ENCODE measurements at places on chromosomes 13 and 19.

- DNase-seq: no peak
- H3K27ac ChIP-seq: no peak overlapping the region
- no peaks in the 10 kb centered on the region for H3K36me3 ChIP-seq
Observed at GRCh38 chr13:32039056-32039455, 7.5 kb downstream of the FRY start.

DNA sequence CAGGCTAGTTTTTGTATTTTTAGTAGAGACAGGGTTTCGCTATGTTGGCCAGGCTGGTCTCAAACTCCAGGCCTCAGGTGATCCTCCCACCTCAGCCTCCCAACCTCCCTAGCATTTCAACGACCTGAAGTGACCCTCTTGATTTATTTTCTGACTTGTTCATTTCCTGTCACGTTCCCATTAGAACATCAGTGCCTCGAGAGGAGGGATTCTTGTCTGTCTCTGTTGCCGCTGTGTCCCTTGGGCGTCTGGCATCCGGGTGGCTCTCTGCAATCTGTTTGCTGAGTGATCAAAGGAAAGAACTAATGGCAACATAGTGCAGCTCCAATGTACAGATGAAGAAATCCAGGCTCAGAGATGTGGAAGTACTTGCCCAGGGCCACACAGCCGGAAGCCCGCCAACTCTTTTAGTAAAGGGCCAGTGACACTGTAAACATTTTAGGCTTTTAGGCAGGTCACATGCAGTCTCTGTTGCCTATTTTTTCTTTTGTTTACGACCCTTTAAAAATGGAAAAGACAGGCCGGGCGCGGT is 47.5 kb downstream of the NFIC start:
- H3K4me1 ChIP-seq: no peaks in the 10 kb centered on the region
- H3K4me3 ChIP-seq: no peak overlapping the region
- no peak for DNase-seq

DNA sequence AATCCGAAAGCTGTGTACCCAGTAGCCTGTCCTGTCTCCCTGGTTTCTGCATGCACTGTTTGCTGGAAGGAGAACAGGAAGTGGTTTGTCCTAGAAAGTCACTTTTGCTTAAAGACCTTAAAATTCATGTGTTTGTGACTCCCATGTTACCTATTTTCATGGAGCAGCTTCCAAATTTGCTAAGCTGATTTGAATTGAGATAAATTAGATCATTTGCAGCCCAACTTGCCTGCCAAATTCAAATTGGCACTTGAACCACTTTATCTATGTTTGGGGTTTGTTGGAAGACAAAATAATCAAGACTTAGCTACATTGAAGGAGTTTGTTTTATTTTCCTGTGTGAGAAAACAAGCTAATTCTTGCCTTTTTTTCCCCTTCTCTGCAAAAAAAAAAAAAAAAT is 532.5 kb downstream of the DIAPH3 start:
- DNase-seq: no peak
- H3K27ac ChIP-seq: no peak overlapping the region
- H3K4me3 ChIP-seq: no peak overlapping the region
- H3K36me3 ChIP-seq: no peaks in the 10 kb centered on the region
- H3K4me1 ChIP-seq: no peaks in the 10 kb centered on the region

DNA sequence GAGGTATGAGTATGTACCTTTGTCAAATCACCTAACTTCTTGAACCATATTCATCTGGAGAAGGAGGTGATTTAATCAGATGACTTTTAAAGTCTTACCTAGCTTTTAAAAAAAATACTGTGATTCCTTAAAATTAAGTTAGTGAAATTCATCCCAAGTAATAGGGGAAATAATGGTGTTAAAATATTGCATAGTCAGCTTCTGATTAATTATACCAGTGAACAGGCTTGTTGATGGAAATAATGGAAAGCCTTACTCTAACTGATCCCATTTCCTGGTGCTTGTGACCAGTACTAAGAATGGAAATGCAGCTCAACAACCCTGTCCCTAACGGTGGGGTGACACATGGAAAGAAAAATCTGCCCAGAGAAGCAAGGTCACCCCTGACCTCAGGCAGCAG is 130.7 kb downstream of the CDK8 start:
- H3K36me3 ChIP-seq: peaks cover 5% of the 10 kb centered on the region
- no peak overlapping the region for H3K27ac ChIP-seq
- no peaks in the 10 kb centered on the region for H3K27me3 ChIP-seq
- no peaks in the 10 kb centered on the region for H3K4me1 ChIP-seq
- no peak for DNase-seq

DNA sequence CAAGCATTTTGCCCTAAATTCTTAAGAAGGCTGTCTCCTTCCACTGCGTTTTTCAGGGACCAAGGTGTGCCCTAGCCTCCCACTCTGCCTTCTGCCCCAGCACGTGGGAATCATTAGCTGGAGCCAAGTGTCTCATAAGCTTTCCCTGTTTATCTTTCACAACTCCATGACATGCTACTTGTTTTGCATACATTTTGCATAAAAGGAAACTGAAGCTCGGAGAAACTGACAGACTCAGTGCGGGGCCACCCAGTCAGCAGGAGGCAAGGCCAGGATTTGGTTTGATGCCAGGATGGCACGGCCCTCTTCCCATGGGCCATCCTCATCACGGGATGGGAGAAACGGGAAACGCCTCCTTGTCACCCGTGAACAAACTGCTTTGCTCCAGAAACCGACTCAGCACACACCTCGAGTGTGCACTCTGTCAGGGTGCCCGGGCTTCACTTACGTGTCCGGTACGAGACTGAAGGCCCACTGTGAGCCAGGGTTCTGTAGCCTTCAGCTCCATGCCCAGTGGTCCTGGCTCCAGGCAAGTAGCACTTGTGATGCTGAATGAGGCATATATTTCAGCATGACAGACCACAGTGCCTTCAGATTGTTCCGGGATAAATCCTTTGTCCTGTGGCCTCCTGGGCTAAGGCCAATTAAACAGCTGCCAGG is 9.6 kb downstream of the CEBPA start:
- H3K27ac ChIP-seq: no peak overlapping the region
- H3K36me3 ChIP-seq: no peaks in the 10 kb centered on the region
- H3K27me3 ChIP-seq: peaks cover 14% of the 10 kb centered on the region
- H3K4me1 ChIP-seq: no peaks in the 10 kb centered on the region
- no peak for DNase-seq

- no peaks in the 10 kb centered on the region for H3K27me3 ChIP-seq
- H3K36me3 ChIP-seq: no peaks in the 10 kb centered on the region
- no peak overlapping the region for H3K4me3 ChIP-seq
- H3K4me1 ChIP-seq: no peaks in the 10 kb centered on the region
- peak; percentile 53 for DNase-seq
Observed at GRCh38 chr13:59318320-59318930, 845.3 kb downstream of the DIAPH3 start.

DNA sequence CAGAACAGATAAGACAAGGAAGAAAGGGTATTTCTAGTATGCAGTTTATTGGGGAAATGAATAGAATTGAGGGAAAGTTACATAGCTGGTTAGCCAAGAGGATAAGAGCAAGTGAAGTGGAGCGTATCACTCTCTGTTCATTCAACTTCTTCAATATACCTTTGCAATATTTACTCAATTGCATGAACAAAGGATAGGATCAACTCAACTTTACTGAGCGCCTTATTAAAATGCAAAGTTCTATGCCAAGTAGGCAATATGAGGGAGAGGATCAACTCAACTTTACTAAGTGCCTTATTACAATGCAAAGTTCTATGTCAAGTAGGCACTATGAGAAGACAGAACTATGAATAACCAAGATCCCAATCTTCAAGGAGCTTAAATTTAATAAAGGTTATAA is 43.9 kb downstream of the ZC3H13 start:
- H3K36me3 ChIP-seq: peaks cover 12% of the 10 kb centered on the region
- H3K27me3 ChIP-seq: no peaks in the 10 kb centered on the region
- no peak for DNase-seq
- no peaks in the 10 kb centered on the region for H3K4me1 ChIP-seq
- H3K4me3 ChIP-seq: no peak overlapping the region

DNA sequence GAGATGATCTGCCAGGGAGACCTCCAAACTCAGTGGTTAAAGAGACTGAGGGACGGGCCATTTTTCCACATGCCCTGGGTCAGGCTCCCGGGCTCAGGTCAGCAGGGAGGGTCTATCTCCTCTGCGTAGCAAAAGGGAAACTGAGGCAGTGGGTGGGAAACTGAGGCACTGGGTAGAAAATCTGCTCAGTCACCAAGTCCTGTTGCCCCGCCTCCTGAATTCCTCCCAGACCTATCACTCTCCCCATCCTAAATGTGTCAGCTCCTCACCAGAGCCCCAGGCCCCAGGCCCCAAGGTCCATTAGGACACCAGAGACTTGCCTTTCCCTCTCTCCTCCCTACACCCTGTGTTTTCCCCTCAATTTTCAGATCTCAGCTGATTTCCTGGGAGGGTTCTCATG is 2.4 kb downstream of the CD320 start:
- no peaks in the 10 kb centered on the region for H3K36me3 ChIP-seq
- no peak overlapping the region for H3K27ac ChIP-seq
- no peak overlapping the region for H3K4me3 ChIP-seq

DNA sequence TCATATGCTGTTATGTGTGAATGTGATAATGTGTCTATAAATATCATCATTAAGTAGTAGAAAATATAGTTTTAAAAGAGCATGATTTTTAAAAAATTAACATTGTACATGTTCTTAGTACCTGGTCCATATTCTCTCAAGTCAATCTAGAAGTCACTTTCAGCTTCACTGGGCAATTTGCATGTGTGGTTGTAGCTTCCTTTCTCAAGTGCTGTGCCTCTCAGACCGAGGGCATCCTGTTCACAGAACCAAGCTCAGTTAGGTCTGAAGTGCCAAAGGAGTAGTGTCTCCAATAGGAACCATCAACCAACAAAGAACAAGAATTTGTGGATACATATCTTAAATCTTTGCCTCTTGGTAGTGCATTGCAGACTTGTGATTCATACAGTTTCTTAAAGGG is 541.8 kb upstream of the SLC10A2 start:
- no peak overlapping the region for H3K4me3 ChIP-seq
- H3K27ac ChIP-seq: no peak overlapping the region
- H3K4me1 ChIP-seq: no peaks in the 10 kb centered on the region
- no peaks in the 10 kb centered on the region for H3K36me3 ChIP-seq
- no peak for DNase-seq

- H3K36me3 ChIP-seq: no peaks in the 10 kb centered on the region
- no peaks in the 10 kb centered on the region for H3K4me1 ChIP-seq
- H3K4me3 ChIP-seq: no peak overlapping the region
- no peaks in the 10 kb centered on the region for H3K27me3 ChIP-seq
- H3K27ac ChIP-seq: no peak overlapping the region
Observed at GRCh38 chr13:87981416-87981815, 310.2 kb downstream of the SLITRK5 start.

DNA sequence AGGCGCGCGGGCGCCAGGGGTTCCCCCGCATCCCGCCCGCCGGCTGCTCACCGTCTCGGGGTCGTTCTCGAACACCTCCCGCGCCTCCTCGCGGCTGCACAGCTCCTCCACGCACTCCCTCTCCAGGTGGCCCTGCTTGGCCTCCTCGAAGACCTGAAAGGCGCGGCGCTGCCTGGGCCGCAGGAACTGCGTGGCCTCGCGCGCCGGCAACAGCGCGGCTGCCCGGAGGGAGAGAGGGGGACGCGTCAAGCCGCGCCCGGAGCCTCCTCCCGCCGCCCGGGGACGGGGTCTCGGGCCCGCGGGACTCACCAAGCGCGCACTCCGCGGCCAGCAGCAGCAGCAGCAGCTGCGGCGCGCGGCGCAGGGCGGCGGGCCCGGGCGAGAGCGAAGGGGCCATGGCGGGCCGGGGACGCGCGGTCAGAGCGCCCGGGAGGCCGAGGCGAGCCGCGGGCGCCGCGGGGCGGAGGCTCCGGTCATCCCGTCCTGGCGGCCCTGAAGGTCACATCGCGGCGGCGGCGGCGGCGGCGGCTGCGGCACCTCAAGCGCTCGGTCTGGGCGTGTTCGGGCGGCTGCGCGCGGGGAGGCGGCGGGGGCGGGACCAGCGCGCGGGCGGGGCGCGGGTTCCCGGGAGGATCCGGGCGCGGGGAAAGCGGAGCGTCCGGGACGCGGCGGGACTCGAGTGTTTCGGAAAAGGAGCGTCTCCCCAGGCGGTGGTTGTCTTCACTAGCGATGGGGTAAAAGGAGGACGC is at the start of gene GAS6:
TSS of gene GAS6 (minus strand) at position 553 of the 749 bp plus-strand sequence. CDS start at position 397, 156 bp downstream.
- H3K27ac ChIP-seq: no peak within 1 kb of the TSS
- no peak for DNase-seq
- peaks cover 33% of the 10 kb centered on the region for H3K27me3 ChIP-seq
- no peaks in the 10 kb centered on the region for H3K36me3 ChIP-seq

- peak; percentile 56 for DNase-seq
- H3K27me3 ChIP-seq: no peaks in the 10 kb centered on the region
- H3K4me1 ChIP-seq: peaks cover 10% of the 10 kb centered on the region
- H3K27ac ChIP-seq: no peak overlapping the region
- peak overlapping the region; percentile 72 for H3K4me3 ChIP-seq
- no peaks in the 10 kb centered on the region for H3K36me3 ChIP-seq
Observed at GRCh38 chr19:48480558-48481500, 11.7 kb downstream of the CYTH2 start.

- no peak overlapping the region for H3K4me3 ChIP-seq
- no peak for DNase-seq
- H3K4me1 ChIP-seq: no peaks in the 10 kb centered on the region
- no peaks in the 10 kb centered on the region for H3K36me3 ChIP-seq
- H3K27me3 ChIP-seq: no peaks in the 10 kb centered on the region
- no peak overlapping the region for H3K27ac ChIP-seq
Observed at GRCh38 chr13:110945928-110946570, 31.2 kb upstream of the ANKRD10 start.

GRCh38 chr19:4425537-4425936 is 23.1 kb downstream of the CHAF1A start:
- H3K4me3 ChIP-seq: no peak overlapping the region
- no peak for DNase-seq
- no peaks in the 10 kb centered on the region for H3K4me1 ChIP-seq
- peaks cover 5% of the 10 kb centered on the region for H3K36me3 ChIP-seq
- H3K27ac ChIP-seq: no peak overlapping the region

DNA sequence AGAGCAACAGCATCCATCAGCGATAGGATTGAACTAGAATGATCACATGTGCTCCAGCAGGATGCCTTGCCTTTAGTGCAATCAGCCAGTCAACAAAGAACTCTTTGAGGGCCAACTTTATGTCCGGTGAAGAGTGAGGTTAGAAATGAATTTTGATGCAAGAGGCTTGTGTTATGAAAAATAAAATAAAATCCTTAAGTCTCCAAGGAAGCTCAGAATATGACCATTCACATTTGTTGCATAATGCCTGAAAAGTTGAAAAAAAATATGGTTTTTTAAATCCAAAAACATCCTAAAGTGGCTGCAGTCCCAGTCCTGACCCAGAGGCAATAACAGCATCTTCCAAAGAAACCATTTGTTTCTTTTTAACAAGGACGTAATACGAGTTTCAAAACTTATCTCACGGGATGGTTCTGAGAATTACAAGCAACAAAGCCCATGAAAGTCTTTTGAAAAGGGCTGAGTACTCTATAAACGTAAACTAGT is 61.3 kb downstream of the DCLK1 start:
- no peak overlapping the region for H3K27ac ChIP-seq
- H3K27me3 ChIP-seq: no peaks in the 10 kb centered on the region

DNA sequence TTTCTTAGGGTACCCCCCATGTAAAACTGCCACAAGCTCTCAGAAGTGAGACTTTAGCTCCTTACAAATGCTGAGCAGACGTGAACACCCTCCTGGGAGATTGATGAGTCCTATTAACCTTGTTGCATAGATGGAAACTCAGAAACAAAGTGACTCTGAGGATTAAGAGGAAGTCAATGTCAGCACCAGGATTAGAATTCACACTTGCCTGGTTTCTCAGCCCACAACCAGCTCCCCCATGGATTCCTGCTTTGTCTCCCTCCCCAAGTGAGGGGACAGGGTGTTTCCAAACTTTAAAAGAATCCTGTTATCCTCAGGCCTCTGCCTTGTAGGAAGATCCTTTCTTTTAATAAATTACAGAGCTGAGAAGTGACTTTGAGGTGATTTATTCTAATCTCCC is 324.4 kb downstream of the NDFIP2 start:
- no peaks in the 10 kb centered on the region for H3K36me3 ChIP-seq
- H3K27ac ChIP-seq: no peak overlapping the region
- H3K4me1 ChIP-seq: no peaks in the 10 kb centered on the region
